ENCODE measurements at places on chromosomes 16 and 17.

DNA sequence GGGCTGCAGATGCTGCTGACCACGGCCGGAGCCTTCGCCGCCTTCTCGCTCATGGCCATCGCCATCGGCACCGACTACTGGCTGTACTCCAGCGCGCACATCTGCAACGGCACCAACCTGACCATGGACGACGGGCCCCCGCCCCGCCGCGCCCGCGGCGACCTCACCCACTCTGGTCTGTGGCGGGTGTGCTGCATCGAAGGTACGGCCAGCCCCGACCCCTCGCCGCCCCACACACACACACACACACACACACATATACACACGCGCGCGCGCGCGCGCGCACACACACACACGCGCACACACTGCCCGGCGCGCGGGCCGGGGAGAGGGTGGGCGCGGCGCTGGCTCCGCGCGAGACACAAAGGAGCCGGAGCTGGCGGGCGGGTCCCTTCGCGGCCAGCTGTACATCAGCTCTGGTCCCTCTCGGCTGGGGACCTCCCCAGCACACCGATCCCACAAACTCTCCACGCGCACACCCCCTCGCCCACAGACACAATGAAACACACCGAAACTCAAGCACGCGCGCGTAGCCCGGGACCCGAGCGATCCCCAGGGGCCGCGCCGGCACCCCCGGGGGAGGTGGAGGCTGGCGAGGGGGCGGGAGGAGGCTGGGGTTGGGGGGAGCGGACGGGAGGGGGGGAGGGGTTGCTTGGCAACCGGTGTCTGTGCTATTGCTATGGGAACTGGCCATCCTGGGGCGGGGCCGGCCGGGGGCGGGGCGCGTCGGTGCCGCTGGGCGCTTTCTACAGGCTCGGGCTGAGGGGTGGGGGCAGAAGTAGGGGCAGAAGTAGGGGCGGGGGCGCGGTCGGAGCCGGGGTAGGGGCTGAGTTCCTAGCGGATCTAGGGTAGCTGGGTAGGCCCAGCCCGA lies 658 bp downstream of the CACNG4 start:
- peak; percentile 9 for DNase-seq

GRCh38 chr17:17063546-17064122 lies 21.4 kb downstream of the MPRIP start:
- no peak for DNase-seq

GRCh38 chr16:66369055-66369592 lies 2.6 kb downstream of the CDH5 start:
- DNase-seq: no peak

DNA sequence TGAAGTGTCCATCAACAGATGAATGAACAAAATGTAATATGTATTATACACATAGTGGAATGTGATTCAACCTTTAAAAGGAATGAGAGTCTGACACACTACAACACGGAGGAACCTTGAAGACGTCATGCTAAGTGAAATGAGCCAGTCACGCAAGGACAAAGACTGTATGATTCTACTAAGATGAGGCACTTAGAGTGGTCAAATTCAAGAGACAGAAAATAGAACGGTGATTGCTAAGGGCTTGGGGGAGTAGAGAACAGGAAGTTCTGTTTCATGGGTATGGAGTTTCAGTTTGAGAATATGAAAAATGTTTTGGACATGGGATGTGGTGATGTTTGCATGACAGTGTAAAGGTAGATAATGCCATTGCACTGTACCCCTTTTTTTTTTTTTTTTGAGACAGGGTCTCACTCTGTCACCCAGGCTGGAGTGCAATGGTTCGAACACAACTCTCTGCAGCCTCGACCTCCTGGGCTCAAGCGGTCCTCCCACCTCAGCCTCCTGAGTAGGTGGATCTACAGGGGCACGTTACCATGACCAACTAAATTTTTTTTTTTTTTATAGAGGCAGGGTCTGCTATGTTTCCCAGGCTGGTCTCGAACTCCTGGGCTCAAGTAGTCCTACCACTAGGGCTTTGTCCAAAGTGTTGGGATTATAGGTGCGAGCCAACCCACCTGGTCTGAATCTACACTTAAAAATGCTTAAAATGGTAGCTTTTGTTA lies 2.9 kb upstream of the CCDC102A start:
- no peak for DNase-seq

DNA sequence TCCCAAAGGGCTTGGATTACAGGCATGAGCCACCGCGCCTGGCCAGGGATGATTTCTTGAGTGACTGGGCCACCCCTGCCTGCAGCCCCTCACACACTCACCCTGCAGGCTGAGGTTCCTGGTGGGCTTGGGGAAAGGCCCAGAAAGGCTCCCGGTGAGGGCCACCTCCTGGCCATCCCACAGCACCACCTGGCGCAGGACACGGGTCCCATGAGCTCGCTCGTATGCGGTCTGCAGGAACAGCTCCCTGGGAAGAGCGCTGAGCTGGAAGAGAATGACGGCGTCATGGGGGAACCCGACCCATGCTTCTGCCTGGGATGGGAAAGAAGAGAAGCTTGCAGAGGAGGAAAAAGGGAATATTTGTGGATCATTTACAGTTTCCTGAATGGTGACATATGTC lies 59.3 kb downstream of the RMI2 start:
- DNase-seq: no peak

GRCh38 chr16:14249291-14250032 lies 178.3 kb downstream of the MRTFB start:
- peak; percentile 31 for DNase-seq

DNA sequence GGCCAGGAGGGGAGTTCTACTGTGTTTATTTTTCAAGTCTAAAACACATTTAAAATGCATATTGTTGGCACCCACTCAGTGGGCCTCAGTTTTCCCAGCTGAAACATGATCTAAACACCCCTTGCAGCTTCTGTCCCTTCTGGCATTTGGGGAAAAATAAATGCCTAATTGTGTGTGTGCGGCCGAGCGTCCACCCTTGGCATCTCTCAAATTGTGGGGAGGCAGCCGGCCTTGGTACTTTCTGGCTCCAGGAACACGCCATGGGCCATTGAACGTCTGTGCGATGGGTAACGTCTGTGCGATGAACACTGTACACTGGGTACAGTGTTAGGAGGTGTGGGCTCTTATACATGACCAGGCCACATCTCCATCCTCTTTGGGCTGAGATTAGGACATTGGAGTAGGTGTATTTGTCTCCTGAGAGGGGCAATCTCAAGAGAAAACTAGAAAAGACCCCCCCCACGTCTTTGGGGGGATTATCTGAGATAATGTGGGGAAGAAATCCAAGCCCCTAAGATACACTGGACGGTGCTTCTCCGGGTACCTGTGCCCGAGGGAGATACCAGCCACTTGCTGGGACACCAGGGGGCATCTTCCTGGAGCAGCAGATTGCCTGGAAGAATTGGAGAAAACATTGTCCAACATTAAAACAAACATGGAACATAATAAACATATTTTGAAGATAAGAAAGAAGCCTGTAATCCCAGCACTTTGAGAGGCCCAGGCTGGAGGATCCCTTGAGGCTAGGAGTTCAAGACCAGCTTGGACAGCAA lies 54.9 kb downstream of the RAB11FIP4 start:
- no peak for DNase-seq

DNA sequence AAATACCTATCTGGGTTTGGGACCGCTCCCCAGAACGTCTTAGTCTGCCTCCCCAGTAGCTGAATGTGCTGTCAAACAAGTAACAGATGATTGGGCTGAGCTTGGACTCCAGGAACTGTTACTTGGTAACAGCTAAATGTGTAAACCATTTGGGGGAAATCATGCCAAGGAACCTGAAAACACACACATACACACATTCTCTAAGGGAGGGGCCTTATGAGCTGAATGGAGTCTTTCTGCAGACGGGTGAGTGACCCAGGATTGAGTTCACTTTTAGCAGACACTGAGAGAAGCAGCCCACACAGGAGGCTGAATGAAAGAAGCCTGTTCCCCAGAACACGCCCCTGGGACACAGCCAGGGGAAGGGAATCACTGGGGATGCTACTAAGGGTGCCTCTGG lies 1.6 kb downstream of the ACLY start:
- DNase-seq: no peak

- no peak for DNase-seq
These were observed 34.4 kb upstream of the USP7 start for GRCh38 chr16:8998108-8998507.

DNA sequence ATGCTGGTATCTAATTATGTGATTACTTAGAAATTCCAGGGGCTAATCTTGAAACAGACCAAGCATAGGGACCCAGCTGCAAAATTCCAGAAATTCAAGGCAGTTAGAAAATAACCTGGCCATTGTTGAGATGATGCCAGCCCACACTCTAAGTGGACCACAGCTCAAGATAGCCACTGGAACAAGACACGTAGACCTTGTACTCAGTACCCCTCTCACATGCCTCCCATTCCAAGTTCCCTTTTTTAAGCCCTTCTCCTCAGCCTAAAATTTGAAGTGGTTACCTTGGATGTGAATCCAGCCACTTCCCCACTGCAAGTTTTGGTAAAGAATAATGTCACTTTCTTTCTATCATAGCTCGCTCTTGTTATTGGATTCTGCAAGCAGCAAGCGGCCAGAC lies 4.1 kb upstream of the ZNF19 start:
- DNase-seq: no peak

DNA sequence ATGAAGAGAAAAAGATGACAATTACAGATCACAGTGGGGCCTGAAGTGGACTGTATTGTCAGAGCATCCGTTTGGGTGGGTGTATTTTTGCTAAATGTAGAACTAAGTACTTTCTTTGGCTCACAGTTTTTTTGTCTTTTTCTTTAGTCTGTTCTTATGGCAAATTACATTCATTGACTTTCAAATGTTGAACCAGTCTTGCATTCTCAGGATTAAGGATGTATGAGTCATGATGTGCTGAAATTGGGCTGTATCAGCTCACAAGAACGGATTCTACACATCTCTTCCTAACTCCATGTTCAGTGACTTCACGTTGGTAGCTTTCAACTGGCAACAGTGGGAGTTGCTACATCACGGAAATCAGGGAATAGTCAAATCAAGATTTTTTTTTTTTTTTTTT lies 66.5 kb downstream of the TEX2 start:
- no peak for DNase-seq

DNA sequence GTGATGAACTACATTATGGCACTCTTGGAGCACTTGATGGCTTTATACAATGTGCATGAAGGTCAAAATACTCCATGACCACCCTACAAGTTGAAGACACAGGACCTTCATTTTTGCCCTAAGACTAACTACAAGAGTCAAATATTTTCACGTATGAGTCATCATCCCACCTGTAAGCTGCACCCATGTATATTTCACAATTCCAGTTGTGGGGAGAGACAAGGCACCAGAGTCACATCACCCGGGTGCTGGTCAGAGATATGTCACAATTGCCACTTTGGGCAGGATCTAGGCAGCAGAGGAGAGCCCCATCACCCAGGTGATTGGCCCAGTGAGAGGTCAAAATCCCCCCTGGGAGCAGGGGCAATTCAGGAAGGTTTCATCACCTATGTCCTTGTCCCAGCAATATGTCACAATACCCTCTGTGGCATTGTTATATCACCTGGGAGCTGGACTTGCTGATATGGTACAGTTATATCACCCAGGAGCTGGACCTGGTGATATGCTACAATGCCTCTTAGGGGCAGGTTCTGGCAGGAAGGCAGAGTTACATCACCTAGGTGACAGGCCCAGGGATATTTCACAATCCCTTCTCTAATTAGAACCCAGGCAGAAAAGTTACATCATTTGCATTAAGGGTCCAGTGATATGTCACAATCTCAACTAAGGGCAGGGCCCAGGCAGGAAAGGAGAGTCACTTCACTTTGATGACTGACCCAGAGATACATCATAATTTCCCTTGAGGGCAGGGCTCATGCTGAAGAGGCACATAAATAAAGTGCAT lies 1839.2 kb downstream of the TP53TG3F start:
- DNase-seq: no peak

DNA sequence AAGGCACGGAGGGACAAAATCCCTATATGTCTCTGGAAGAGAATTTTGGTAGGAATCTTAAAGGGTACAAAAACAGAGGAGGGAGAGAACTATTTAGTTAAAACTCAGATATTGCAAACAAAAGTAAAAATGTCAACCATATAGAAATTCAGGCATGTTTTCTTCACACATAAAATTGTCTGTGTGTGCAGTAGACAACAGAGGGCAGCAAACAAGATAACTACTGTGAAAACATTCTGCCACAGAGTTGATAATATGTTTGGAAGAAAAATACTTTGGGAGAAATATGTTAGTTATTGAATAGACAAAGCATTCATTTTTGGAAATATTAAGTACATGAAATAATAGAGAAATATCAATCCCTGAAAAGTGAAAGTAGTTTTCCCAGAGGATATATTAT lies 56.2 kb downstream of the SNX11 start:
- DNase-seq: no peak

GRCh38 chr17:58665946-58666857 lies 25.6 kb downstream of the TEX14 start:
- no peak for DNase-seq

- DNase-seq: no peak
These were observed 59.8 kb downstream of the ANKRD11 start for GRCh38 chr16:89430436-89431157.

GRCh38 chr16:31215287-31216162 lies 1.4 kb downstream of the PYDC1 start:
- no peak for DNase-seq

GRCh38 chr16:81588326-81589081 lies 143.9 kb downstream of the CMIP start:
- DNase-seq: no peak

DNA sequence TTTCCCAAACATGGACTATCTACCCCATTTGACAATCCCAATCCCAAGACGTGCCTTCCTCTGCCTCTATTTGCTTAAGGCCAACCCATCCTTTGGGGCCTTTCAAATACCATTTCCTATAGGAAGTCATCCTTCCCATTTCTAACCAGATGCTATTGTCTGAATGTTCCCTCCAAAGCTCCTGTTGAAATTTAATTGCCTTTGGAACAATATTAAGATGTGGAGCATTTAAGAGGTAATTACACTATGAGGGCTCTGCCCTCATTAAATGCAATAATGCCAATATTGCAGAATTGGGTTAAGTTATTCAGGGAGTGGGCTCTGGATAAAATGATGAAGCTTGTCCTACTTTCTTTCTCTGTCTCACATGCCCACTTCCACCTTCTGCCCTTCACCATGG lies 125.4 kb downstream of the ASIC2 start:
- no peak for DNase-seq

DNA sequence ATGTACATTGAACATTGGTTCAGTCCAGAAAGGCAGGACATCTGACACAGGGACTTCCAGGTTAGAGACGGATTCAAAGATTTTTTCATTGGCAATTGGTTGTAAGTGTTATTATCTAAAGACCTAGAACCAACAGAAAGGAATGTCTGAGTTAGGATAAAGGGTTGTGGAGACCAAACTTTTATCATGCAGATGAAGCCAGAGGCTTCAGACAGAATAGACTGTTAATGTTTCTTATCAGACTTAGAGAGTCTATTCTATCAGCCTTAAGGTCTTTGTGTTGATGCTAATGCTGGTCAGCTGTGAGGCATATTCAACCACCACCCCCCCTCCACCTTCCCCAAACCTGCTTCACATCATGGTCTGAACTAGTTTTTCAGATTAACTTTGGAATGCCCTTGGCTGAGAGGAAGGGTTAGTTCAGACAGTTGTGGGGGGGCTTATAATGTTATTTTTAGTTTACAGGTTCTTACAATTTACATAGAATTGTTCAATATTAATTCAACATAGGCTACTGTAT lies 2.1 kb upstream of the ITGB3 start:
- no peak for DNase-seq

GRCh38 chr16:66798161-66798560 lies 3.2 kb downstream of the TERB1 start:
- no peak for DNase-seq

Measured in activated CD4-positive, alpha-beta T cell treated with anti-CD3 and anti-CD28 coated beads for 24 hours (primary cell).